Activated T-cell treated with anti-CD3 and anti-CD28 coated beads for 1 hour (primary cell): ENCODE measurements at places on chromosomes 13 and 19.

DNA sequence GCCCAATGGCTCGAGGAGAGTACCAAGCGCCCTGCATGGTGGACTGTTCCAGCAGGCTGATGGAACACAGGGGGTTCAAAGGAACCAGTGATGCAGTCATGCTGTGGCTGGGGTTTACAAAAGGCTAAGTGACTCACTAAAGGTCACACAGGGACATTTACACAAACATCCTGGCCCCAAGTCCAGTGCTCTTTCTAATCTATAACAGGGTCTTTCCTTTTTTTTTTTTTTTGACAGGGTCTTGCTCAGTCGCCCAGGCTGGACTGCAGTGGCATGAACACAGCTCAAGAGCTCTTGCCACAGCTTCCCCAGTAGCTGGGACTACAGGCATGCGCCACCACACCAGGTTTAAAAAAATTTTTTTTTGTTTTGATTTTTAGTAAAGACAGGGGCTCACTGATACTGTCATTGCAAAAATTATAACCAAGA, 2.8 kb upstream of the SLC25A15 start:
- no peak for DNase-seq

GRCh38 chr13:107421951-107422350, 793.4 kb downstream of the LIG4 start:
- DNase-seq: no peak

- no peak for DNase-seq
Measured at GRCh38 chr13:110157718-110158117, 149.2 kb downstream of the COL4A1 start.

GRCh38 chr19:3793799-3794198, 7.6 kb upstream of the MATK start:
- no peak for DNase-seq

GRCh38 chr13:114000151-114001040, 26.5 kb upstream of the C13orf46 start:
- DNase-seq: no peak

DNA sequence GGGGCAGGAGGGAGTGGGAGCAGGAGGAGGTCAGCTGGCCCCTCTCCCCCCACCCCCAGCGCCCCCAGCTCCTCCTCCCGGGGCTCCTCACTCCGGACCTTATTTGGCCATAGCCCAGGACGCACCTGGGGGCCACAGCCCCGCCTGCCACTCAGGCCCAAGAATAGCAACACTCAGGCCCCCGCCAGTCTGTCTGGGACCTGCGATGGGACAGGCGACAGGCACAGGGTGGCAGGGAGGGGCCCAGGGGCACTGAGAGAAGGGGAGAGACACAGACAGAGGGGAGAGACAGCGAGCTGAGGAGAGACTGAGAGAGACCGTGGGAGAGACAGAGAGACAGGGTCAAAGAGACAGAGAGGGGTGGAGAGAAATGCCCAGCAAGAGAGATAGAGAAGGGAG, 10.2 kb downstream of the JOSD2 start:
- no peak for DNase-seq

DNA sequence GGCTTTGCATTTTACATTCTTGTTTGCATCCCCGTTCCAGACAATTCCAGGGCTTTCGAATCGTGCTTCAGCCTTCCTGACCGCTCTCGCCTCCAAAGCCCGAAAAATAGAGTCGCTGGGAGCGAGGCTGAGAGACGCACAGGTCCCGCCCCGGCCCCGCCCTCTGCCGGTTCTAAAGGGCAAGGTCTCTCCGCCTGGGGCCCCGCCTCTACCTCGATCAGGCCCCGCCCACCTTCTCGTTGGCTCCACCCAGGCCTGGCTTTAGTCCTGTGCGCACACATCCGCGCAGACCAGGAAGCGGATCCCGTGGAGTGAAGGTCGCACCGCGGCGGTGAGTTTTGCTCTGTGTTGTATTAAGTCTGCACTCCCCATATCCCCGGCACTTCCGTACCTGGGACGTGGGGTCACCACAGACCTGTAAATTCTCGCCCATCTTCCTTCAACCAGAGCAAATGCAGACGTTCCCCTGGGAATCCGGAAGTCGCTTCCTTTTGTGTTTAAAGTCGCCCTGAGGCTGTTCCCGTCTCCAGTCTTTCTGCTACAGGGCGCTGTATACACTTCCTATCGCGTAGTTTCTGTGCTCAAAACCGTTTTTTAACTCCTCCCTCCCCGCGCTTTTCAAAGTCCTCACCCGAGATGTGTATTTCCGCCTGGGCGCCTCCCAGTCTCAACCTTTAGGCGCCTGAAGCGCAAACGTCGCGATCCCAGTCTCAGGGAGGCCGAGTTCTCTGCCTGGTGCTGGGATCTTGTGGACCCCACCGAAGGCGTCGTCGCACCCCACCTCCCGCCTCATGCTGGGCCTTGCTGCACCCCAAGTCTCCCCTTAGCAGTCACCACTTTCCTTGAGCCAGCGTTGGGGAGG, at the start of gene ZNF701:
ZNF701 (plus strand) TSS at position 288 of the 862 bp plus-strand sequence. CDS start 3,861 bp downstream, outside the sequence.
- peak; percentile 93 for DNase-seq

DNA sequence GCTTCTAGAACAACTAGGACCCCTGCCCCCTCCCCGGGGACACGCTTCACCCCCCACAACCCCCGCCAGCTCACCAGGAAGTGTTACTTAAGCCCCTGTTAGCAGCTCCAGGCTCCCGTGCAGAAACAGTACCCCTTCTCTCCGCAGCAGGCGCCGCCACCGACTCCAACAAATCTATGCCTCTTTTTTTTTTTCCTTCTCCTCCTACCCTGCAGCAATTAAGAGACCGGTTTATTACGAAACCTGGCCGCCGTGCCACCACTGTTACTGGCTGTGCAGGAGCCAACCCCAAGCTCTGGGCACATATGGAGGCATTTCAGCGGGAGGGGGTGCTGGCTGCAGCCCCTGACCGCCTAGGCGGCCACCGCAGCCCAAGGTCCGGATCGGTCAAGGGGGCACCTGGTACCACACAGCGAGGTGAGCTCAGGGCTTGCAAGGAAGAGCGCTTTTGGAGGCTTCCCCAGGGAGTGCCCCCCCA, 2.4 kb downstream of the GADD45B start:
- peak; percentile 36 for DNase-seq
